CD4-positive, alpha-beta T cell treated with Interleukin-17A for 4 hours (primary cell): ENCODE measurements at places on chromosomes 3 and 15.

- no peak for DNase-seq
These were observed 1.9 kb downstream of the TCF12 start for GRCh38 chr15:56920367-56920627.

DNA sequence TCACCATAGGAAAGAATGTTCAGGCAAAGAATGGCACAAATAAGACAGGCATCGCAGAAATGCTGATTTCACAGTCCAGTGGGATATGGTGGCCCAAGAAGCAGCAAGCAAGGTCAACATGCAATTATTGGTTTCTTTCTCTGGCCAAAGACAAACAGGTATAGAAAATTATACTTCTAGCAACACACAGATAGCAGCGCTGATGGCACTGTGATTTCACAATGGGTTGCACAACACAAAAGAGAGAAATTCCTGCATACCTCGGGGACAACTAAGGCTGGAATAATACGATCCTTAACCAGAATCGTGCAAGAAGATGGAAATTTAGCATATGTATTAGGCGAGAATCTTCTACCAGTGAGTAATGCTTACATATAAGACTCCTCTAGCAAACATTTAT lies 76.3 kb upstream of the NR2F2 start:
- no peak for DNase-seq

GRCh38 chr3:127252446-127252845 lies 35.4 kb downstream of the PRR20G start:
- DNase-seq: no peak

DNA sequence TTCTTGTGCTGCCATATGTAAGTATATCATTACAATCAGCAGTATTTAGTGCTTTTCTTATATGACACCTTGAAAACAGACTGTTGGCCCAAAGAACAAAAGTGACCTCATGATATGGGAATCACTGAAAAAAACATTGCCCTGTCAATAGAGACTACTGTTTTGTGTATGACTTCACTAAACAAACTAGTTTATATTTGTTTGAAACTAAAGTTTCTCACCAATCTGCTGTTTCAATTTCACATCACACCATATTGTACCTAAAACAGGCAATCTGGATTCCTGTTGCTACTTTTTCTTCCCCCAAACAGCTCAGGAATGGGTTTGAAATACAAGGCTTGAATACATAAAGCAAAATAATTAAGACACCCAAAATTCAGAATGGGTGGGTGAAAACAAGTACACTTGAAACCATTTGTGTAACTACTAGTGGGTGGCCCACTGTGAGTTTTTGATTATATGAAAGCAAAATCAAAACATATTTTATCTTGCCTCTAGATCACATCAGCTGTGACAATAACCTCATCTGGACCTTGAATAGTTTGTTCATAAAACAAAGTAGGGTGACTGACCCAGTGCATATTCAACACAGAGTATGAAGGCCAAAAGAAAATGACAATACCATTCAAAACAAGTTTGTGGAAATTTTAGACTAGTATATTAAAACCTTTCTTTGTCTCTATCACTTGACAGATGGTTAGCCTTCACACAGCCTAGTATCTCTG lies 5.9 kb downstream of the ZBTB20 start:
- no peak for DNase-seq

- DNase-seq: no peak
These were observed 176.2 kb upstream of the TOPAZ1 start for GRCh38 chr3:44065311-44066094.

DNA sequence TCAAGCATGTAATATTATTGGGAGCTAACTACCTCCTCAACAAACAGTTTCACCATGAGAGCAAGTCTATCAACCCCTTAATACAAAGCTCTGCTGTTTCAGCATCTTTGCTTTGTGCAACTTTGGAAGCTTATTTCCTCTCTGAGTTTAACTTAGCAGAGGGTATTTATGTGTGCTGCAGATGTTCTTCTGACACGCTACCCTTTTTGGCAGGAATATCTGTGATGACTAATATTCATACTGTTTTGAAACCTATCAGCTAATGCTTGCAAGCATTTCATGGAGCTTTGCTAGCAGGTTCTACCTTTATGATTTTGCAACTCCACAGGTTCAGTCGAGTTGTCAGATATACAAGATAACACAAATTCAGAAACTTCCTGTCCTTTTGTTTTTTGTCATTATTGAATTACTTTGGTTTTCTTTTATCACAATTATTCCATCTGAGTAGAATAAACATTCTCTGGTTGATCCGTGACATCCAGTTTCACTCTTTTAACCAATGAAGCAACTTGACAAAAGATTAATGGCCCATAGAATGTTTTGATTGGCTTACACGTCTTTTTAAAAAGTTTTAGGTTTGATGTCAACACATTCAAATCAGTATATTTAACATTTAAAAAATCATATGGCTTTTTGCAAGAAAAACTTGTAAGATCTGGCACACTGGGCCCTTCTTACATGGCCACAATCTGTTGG lies 1.7 kb upstream of the SLC9A9 start:
- DNase-seq: no peak

DNA sequence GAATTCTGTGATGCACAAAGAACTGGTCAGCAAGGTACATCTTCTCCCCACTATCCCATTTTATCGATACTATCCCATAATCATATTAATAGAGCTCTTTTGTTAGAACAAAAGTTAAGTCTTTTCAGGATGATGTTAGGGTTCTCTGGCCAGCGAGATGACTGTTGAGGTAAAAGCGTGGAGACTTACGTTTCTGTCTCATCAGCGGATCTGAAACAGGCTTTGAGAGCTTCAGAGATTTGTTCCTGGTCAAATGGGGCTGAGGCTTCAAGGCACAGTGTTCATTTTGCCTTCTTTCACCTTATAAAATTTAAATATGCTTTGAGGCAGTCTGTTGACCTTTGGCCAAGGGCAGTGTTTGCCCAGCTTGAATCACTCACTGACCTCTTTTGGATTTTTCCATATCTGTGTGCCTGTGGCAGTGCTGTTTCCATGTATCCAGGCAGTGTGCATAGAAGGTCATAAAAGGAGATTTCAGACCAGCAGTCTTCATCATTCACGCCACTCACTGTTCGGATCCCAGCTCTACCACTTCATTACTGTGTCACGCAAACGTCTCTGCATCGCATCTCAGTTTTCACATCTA lies 3.1 kb downstream of the ADAMTSL3 start:
- no peak for DNase-seq

- DNase-seq: no peak
These were observed 103.9 kb downstream of the HCN4 start for GRCh38 chr15:73264881-73265280.

DNA sequence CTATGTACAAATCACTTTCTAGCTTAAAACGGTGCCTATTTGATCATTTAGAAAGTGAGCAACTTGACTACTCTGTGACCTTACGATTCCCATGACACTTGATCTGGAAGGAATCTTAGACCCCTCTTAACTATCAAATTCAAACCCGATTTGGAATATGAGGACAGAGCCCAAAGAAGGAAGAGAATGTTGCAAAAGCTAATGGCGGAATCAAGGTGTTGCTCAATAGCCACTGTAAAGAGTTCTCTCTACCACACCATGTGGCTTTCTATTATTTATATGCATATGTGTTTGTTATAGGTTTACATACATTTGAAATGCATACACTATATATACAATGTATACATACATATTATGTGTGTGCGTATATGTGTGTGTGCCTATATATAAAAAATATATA lies 39.9 kb downstream of the PYDC2 start:
- no peak for DNase-seq

GRCh38 chr15:61951949-61952348 lies 108.3 kb downstream of the VPS13C start:
- DNase-seq: no peak

- DNase-seq: no peak
These were observed 31.7 kb upstream of the MNS1 start for GRCh38 chr15:56496635-56497034.

DNA sequence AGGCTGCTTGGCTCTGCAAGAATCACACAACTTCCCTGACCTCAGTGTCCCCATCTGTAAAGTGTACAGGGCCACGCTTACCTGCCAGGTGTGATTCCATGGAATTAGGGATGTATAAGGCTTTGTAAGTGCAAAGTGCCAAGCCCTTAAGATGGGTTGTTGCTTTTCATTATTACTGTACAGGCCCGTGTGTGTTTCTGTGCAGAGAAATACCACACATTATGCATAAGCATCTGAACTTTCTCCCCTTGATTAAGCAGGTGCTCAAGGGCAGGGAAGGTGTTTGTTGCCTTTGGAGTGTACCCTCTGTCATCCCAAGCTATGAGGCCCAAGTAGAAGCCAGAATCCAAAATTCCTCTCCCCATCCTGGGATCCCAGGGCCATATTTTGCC lies 13.6 kb upstream of the HRH1 start:
- no peak for DNase-seq

DNA sequence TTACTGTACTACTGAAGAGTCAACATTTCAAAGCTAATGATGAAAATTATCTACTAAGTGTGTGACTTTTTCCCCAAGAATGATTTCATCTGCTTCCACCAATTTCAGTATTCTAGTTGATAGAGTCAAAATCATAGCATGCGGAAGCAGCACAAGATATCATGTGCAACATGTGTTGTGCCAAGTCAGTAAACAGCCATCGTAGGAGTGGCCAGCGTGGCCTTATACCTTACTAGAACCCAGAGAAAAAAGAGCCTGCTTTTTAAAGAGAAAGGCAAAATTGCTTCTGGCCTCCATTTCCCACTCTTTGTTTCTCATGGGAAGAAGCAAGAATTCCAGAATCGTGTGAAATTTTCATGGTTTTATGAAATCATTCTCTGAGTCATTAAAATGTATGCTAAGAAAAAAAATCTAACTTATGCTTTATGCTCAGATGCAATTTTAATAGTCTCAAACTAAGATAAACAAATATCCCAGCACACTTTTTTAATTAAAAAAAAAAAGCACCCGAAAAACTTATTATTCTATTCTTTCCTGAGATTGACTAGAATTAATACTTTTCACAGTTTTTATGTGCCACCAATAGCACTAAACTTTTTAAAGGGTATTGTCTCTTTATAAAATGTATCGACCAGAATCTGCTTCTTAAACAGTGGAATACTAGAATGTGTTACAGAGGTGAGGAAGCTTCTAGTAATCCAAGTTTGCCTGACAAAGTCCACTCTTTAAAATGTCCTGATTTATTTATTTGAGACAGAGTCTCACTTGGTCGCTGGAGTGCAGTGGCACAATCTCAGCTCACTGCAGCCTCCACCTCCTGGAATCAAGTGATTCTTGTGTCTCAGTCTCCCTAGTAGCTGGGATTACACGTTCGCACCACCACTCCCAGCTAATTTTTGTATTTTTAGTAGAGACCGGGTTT lies 87.3 kb downstream of the MBNL1 start:
- no peak for DNase-seq

DNA sequence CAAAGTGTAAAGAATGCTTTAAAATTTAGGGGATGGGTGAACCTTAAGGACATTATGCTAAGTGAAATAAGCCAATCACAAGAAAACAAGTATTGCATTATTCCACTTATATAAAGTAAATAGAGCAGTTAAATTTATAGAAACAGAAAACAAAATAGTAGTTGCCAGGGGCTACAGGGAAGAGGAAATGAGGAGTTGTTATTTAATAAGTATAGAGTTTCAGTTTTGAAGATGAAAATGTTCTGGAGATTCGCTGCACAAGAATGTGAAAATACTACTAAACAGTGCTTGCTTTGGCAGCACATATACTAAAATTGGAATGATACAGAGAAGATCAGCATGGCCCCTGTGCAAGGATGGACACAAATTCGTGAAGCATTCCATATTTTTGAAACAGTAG lies 32.0 kb downstream of the DNAH12 start:
- no peak for DNase-seq

DNA sequence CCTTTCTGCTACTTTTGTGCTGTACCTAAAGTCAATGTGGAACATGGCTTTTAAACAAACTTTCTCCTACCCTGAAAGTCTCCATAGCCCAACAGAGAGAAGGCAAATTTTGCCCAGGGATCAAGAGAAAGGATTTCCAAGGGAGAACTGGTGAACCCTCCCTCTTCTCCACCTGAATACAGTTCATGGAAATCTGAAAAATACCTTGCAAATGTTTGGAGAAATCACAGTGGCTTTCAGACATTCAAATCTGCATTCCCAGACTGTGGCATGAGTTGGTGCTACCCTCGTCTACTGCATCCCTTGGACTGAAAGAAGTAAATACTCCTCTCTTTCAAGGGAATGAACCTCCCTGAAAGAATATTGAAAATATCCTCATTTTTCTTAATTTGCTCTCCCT lies 38.7 kb downstream of the ZIC4 start:
- DNase-seq: no peak

DNA sequence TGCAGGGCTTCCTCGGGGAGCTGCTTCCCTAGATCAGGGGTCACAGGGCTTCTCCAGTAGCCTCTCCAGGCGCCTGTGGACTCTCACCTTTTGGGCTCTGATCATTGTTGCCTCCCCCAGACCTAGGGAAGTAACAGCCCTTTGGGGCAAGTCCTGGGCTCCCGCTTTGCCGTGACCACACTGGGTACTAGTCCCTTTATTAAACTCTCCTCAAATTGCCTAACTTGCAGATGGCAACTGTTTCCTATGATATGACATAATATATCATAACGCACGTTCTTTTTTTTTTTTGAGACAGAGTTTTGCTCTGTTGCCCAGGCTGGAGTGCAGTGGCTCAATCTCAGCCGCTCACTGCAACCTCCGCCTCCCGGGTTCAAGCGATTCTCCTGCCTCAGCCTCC lies 17.9 kb upstream of the NRROS start:
- DNase-seq: no peak

DNA sequence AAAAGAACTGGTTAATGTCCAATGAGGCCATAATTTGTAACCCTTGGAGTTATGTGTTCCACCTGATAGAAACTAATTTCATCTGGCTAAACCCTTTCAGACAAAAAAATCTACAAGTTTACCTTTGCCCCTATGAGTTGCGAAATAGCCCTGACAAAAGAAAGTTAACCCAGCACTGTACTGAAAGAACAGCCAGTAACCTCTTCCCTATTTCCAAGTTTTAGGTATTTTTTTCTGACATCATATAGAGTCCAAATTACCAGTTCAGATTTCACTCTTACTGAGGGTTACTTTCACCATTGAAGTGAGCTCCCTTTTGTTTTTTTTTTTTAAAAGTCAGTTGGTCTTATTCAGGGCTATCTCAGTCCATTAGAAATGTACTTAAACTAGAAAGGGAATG lies 42.8 kb upstream of the PTPRG start:
- DNase-seq: no peak

- no peak for DNase-seq
These were observed 23.0 kb downstream of the SUCNR1 start for GRCh38 chr3:151896246-151897012.

- DNase-seq: no peak
These were observed 348.8 kb upstream of the ZNF717 start for GRCh38 chr3:76134166-76134565.

GRCh38 chr3:99699841-99700240 lies 61.4 kb downstream of the COL8A1 start:
- DNase-seq: no peak

DNA sequence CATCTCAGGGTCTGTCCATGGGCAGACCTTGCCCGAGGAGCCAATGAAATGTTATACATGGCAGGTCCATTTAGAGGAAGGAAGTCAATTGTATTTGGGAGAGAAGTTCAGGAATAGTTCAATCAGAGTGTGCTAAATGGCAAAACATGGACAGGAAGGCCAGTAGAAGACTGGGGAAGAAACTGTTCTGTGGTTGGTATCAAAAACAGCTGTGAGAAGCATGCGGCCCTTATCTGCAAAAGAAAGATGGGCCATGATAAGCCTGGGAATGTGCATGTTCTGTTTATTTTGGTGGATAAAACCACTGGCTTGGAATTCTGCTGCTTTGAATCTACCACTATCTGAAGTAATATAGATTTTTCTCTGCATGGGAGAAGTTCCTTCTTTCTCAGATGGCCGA lies 100.4 kb downstream of the MCTP2 start:
- no peak for DNase-seq
